ENCODE measurements at places on chromosomes 5 and 9.

DNA sequence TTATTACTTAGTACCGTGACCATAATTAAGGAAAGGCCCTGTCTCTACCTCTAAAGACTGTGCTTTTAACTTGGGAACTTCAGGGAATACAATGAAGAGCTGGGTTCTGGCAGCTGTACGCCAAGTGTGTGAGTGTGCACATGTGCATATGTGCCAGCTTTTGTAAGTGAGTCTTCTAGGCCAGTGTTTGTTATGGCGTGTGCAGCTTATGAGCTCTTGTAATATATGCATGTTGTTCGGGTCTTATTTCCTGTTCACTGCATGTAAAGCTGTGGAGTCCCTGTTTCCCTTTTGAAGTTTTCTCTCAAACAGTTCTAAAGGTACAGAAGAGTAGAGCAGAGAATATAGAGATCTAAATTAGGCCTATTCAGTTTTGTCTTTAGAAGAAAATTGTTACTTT lies 30.5 kb downstream of the TGFBR1 start:
- no peak for DNase-seq

GRCh38 chr9:131728961-131729360 lies 10.9 kb downstream of the RAPGEF1 start:
- DNase-seq, result no peak

DNA sequence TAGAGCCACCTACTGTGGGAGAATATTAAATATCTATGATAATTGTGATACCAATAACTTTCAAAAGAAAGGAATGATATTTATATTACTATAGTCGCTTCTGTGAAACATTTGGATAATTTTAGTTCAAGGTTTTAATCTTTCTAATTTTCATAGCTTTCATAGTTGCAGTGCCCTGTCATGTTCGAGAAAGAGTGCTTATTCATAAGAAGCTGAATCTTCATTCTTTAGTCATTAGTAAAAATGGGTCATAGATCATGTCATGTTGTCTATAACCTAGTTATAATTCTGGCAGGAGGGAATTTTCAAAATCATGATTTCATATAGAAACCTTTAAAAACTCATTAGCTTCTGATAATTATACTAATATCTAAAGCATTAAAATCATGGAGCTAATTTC lies 685.6 kb downstream of the CETN3 start:
- no peak for DNase-seq

DNA sequence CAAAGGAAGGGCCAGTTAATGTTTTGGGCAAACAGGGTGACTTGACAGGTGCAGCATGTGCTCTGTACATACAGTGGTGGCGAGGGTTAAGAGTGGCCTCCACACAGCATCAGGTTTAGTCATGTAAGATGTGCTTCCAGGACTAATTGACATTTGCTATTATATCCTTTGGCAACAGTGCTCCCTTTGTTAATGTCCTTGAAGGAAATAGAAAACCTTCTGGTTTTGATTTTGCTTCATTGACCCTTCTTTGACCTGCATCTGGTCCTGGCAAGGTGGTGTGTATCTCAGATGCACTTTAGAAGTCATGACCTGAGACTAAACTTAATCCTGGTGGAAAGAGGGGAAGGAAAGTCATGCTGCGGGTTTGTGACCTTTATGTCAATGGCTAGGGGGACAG lies 440.0 kb downstream of the ENC1 start:
- no peak for DNase-seq

GRCh38 chr5:98917433-98917832 lies 11.4 kb downstream of the CHD1 start:
- no peak for DNase-seq

GRCh38 chr9:32737378-32737777 lies 46.0 kb upstream of the TMEM215 start:
- no peak for DNase-seq

GRCh38 chr5:79471556-79471955 lies 42.4 kb downstream of the HOMER1 start:
- no peak for DNase-seq

- DNase-seq, result no peak
Observed at GRCh38 chr5:30802961-30803705, 390.4 kb upstream of the CDH6 start.

- no peak for DNase-seq
Observed at GRCh38 chr5:140113180-140113698, 670 bp upstream of the PURA start.

DNA sequence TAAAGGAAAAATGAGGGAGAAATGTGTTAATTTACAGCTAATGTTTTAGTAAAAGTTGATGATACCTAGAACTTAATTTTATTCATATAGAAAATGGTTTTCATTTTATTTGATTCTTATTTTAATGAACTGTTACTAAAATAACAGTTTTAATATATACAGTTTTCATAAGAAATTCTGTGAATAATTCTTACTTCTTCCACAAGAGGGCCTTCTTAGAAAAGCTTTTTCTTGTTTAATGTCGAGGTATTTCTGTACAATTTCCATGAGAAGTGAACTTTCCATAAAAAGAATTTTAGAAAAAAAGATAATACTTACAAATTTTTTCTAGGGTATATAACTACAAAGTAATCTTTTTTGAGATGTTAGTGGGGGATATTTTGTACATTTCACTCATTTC lies 73.9 kb downstream of the KLF9 start:
- DNase-seq, result no peak

GRCh38 chr9:71765693-71766092 lies 2.6 kb downstream of the CEMIP2 start:
- DNase-seq, result no peak

DNA sequence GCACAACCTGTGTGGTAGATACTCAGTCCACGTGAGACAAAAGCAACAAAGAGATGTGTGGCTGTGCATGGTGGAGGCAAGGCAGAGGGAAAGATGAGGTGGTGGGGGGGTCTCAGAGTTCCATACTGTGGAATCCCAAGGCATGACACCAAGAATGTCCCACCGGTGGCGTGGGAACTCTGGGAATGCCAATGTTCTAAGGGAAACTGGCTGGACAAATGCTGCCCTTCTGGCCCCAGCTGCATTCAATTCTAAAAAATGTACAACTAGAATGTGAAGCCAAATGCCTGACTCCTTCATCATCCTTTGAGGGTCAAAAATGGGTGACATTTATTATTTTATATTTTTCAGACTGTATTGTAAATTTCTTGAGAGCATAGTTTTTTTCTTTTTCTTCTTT lies 58.2 kb upstream of the EQTN start:
- no peak for DNase-seq

- DNase-seq, result no peak
Observed at GRCh38 chr5:54360089-54360488, 49.7 kb upstream of the ARL15 start.

DNA sequence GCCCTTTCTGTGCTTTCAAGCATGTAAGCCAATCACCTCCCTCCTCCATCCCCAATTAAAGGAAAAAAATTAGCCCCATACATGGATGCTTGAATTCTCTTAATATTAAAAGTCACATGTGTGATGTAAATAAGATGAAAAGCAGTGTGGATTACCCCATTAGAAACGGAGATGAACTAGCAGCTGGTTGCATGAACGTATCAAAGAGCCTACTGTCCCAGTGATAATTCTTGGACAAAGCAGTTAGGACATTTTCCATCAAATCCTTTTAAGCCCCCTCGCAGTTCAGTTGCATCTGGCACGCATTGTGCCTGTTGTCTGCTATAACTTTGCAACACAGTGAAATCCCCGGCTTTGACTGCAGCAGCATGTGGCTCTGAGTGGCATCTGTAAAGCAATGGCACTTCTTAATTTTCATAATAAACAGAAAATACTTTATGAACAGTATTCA lies 285.6 kb downstream of the FBXL7 start:
- DNase-seq, result no peak

DNA sequence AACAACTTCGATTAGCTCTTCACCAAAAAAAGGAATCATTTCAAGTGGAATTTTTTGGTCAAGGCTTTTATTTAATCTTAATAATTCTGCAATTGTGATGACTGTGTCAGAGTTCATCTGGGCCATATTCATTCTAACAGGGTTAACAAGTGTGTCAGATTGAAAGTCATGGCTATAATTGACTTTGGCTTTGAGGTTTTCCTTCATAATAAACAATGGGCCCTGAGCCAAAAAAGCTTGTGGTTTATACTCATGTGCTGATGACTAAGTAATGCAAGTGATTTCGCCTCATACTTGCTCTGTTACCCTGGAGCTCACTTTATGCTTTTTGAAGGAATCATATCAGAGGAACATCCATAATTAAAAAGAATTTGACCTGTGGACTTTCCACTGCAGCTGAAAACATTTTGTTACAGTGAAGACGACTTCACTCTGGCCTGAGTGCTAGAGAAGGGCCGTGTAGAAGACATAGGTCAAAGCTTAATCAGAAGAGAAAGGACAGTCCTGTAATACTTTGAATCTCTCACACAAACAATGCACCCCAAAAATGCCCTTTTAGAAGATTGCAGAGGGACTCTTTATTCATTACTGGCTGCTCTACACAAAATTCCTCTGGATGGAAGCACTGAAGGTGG lies 101.7 kb downstream of the GDNF start:
- no peak for DNase-seq

DNA sequence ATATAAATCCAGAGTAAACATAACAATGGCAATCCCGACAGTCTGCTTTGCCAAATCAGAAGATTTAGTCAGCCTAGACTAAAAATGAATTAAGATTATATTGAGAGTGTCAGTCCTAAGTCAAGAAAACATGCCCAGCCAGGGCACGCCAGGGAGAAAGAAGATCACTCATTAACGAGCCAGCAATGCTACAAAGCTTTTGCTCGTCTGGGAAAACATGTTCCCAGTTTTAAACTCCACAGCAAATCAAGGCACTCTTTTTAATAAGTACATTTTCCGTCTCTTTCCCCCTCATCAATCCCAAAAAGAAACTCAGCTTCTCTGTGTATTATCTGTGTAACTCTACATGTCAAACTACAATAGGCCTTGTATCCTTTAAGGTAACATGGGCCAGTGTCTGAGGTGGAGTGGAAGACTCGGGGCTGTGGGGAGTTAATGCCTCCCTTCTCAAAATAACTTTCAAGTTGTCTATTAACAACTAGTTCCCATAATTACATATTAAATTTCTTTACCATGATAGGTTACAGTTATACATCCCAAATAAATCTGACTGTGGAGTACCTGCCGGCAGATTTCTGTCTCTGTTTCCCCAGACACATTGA lies 40.9 kb downstream of the NFIB start:
- DNase-seq, result no peak

DNA sequence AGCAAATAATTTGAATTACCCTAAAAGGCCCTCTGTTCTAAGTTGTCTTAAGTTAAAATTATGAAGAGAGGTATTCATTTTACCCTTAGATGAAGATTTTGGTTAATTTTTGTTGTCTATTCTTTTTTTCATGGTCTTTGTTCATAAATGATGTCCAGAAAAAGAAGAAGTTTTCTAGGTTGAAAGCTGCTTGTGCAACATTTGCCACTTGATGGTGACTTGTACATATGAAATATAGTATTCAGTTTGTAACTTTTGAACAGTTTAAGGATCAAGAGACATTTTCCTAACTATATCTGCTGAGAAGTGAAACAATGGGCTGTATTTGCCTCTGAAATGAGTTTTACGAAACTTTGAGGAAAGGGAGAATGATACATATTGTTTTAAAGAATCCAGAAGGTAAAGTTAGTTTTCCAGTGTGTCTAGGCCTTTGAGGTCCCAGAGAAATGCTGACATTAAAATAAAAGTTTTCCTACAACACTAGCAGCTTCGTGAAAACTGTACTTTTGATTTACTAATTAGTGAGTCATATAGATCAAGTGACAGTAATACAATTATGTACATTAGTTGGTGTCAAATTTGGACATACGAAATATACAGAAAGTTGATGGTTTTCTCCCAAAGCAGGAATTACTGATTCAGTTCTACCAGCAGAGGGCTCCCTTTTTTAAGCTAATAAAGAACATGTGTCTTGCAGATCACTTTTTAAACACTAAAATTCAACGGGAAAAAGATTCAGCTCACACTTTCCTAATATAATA lies 70.5 kb downstream of the PIK3R1 start:
- no peak for DNase-seq

GRCh38 chr5:146910239-146910638 lies 31.7 kb upstream of the PPP2R2B start:
- DNase-seq, result no peak

- DNase-seq, result no peak
Observed at GRCh38 chr5:44900273-44900954, 91.7 kb downstream of the MRPS30 start.

DNA sequence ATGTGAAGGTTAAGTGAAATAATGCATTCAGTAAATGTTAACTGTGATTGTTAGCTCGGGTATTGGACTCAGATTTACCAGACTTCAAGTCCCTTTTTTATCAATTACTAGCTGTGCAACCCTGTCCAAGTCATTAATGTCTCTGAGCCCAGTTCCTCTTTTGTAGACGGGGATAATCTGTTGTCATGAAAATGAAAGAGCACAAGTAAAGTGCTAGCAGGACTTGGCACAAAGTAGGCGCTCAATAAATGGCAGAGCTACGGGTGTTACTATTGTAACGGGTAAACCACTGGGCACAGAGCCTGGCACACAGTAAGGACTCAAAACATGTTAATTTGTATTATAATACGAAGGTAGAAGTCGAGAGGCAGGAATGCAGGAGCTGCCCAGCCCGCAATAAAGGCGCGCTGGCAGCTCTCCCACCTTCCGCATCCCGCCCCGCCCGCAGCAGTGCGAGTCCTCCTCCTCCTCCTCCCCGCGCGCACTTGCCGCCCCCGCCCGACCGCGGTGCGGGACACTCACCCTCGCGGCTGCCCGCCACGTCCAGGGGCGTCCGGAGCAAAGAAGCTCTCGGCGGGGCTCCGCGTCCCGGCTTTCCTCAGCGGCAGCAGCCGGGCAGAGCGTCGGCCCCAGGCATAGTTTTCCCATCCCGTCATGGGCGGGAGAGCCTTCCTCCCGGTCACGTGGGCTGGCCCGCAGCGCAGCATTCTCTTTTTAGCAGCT lies at the start of gene C1QTNF2:
Gene C1QTNF2 (minus strand): TSS at position 637 of the 723 bp plus-strand sequence. CDS start 15,615 bp downstream, outside the sequence.
- DNase-seq, result no peak

DNA sequence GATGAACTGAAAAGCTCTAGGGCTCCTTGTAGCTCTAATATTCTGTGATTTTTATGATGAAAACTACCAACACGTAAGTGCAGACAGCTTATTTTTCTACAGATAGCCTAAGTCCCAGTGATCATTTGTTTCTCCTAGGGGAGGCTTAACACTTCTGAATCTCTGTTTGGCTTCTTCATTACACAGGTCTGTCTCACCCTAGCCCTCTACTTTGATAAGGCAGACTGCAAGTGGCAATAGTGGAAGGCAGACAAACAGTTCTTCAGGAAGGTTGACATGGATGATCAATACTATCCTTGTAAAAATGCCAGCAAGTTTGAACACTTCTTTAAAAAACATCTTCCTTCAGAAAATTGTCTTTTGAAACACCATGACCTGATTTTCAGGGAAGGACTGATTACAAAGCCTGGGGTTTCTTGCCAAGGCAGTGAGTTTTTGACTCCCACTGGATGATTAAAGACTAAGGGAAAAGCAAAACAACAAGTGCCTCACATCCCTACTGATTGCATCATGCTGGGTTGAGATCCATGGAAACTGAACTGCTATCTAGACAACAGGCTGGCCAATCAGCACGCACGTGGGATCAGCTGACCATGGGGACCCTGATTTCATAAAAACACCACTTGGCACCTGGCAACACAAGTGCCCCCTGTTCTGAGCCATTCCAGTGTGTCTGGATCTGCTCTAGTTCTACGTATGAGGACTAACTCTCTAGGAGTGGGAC lies 212.2 kb downstream of the SMARCA2 start:
- DNase-seq, result no peak

GRCh38 chr9:91424403-91425176 lies 958 bp upstream of the NFIL3 start:
- peak; percentile 87 for DNase-seq

- no peak for DNase-seq
Observed at GRCh38 chr9:75880618-75881017, 9.9 kb upstream of the PCSK5 start.
